NCI-H2227 treated with DMSO at 0.1 percent for 48 hours (cell line): ENCODE measurements at places on chromosomes 1 and 21.

DNA sequence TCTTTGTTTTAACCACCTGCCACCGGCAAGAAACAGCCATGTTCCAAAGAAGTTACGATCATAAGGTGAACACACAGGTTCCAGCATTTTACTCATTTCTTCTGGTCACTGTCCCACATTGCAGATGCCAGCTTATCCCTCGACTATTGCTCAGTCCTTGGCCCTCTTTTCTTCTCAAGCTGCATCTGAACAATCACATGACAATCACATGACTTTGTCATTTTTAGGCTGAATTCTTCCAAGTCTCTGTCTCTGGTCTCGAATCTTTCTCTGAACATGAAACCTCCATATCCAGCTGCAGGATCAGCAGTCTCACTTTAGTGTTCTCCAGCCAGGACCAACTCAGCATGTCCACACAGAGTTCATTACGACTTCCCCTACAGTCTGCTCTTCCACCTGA, 53.8 kb downstream of the UTP25 start:
- no peak for DNase-seq

DNA sequence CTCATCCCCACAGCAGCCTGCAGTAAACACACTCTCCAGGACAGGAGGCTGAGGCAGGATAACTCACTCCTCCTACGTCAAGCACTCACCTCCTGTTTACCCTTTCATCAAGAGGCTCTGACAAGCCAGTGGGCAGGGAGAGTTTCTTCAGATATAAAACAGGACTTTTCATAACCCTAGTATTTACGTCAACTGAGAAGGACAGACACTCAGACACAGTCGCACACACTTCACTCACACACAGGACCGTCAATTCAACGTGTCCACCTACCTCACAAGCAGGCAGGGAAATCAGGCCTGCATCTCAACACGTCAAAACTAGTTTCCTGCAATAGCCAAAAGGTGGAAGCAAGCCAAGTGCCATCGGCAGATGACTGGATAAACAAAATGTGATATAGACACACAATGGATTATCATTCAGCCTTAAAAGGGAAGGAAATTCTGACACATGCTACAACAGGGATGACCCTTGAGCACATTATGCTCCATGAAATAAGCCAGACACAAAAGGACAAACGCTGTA, 48.6 kb downstream of the ITPKB start:
- DNase-seq, result peak; percentile 75

DNA sequence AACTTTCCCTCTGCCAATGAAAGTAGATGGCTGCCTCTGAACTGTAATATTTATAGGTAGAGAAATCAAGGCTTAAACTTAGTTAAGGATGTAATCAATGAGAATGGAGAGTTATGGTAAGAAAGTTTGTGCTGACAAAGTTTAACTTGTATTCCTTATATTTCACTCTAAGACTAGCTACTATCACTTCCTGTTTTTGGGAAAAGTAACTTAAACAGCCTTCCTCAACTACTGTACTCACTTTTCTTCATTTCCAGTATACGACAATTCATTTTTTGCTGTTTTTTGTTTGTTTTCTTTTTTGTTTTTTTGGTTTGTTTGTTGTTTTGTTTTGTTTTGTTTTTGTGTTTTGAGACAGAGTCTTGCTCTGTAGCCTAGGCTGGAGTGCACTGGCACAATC, 3.7 kb downstream of the RGS18 start:
- DNase-seq, result no peak

DNA sequence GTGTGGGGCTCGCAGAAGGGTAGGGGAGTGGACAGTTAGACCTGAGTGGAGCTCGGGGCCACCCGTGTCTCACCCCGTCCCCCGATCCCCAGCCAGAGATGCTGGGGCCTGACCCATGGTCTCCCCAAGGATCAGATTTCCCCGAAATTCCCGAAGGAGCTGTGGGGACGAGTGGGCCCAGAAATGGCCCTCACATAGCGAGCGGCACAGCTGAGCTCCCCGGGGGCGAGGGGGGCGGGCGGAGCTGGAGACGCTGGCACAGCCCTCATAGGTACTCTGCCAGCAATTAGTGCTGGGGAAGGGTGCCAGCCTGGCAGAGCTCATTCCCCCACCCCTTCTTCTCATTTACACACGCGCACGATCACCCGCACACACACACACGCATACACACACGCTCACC, 9.2 kb downstream of the CASZ1 start:
- no peak for DNase-seq

GRCh38 chr1:190373705-190374336, 103.8 kb downstream of the BRINP3 start:
- no peak for DNase-seq

GRCh38 chr21:18269856-18270255, 25.2 kb downstream of the CHODL start:
- no peak for DNase-seq

DNA sequence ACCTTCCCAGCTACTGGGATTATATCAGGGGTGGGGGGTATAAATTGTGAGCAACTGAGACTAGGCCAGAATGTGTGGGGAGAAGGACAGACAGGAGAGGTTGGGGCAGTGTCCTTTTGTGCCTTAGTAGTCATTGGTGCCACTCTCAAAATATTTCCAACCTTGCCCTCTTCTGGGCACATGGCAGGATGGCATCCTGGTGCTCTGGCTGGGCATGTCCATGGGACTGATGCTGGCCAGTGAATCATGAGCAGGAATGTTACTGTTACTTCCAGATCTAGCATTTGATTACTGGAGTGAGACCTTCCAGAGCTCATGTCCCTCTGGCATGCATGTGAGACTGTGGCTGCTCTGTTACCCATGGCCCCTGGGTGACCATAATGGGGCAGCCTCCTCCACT, 151.2 kb downstream of the MATN1 start:
- DNase-seq, result no peak

DNA sequence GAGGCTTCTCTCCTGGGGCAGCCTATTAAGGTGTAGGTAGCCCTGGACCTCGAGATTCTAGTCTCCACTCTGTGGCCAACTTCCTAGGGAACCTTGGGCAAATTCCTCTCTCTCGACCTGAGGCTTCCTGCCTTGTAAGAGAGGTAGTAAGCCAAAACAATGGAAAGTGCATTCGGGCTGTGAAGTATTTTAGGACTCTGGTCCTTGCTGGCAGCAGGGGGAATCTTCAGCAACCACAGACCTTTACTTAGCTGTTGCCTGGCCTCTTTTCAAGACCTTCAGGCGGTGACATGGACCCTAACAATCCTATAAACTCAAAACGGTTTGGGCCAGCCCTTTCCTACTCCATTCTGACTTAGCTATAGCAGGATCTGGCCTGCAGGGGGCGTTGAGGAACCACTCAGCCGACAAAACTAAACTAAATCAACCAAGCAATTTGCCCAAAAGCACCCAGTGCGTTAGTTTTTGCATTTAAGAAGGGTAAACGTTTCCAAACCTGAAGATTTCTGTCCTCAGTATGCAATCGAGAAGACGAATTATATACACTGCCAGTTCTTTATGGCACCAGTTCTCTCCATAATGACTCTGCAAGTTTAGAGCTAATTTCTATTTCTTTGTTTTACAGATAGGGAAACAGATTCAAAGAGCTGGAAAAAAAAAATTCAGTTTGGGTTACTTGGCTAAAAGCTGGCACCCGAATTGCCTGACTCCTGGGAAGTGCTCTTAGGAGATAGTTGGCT, 10.9 kb upstream of the SESN2 start:
- peak; percentile 67 for DNase-seq

DNA sequence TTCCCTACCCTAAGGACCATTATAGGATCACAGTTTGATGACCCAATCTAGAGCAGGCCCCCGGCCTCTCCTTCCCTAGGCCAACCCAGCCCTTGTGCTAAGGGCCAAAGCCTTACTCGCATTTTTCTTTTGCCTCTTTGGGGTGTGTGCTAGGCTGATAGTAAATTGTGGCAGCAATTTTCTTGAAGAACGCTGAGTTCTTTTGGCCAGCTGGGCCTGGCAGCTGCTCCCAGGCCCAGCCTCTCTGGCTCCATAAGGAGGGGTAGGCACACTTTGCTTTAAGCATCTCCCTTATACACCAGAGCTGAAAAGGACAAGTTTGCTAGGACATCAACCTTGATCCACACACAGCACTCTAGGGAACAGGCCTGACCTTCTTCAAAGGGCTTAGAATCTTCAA, 4.2 kb downstream of the OLFML2B start:
- DNase-seq, result no peak

DNA sequence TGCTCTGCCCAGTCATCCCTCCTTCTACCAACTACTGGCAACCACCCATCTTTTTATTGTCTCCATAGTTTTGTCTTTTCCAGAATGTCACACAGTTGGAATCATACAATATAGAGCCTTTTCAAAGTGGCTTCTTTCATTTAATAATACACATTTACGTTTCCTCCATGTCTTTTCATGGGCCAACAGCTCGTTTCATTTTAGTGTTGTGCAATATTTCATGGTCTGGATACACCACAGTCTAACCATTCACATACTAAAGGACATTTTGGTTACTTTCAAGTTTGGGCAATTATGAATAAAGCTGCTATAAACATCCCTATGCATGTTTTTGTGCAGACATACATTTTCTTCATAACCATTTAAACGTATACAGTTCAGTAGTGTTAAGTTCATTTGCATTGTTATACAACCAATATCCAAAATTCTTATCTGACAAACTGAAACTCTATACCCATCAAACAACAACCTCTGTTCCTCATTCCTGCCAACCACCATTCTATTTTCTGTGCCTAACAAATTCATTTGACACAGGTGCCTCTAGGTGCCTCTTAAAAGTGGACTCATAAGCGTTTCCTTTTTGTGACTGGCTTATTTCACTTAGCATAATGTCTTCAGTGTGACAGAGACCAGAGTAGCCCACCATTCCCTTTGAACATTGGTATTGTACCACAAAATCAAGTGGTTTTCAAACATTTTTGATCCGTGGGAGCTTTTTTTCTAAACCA, 138.1 kb downstream of the NR5A2 start:
- no peak for DNase-seq

DNA sequence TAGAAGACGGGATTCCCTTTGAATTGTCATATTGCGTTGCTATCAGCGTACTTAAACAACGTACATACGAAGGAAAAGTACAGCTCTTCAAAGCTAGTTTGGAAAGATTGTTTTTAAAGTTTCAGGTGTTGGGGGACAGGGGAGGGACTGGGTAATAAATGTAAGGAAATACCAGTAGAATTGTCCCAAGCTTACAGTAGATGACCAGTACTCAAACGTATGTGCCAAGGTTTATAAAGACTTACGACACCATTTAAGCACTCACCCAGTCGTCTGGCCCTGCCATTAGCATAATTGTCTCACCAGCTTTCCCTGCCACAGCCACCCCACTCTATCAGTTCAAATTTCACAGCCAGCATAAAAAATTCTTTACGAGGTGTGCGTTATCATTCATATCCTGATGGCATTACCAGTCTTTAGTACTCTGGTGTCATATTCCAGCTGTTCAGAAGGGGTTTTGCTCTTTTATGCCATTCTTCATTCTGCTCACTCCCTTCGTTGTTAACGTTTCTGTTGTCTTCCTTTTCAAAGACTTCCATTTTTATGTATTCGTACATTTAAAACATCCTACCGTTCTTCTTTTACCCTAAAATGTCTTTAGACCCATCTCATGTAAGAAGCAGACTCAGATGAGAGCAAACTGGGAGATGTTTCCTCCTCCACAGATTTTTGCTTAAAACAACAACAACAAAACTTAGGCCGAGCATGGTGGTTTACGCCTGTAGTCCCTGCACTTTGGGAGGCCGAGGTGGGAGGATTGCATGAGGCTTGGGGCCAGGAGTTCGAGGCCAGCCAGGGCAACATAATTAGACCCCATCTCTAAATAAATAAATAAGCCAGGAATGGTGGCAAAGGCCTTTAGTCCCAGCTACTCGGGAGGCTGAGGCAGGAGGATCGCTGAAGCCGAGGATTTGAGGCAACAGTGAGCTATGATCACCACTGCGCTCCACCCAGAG, 1.0 kb upstream of the HP1BP3 start:
- DNase-seq, result peak; percentile 69

GRCh38 chr1:228794173-228794572, 58.9 kb downstream of the RHOU start:
- no peak for DNase-seq

- DNase-seq, result no peak
Observed at GRCh38 chr1:43541721-43542401, 11.2 kb downstream of the PTPRF start.

- no peak for DNase-seq
Observed at GRCh38 chr21:35819134-35819533, 241.2 kb downstream of the SETD4 start.
